SHP77 treated with DMSO at 0.1 percent for 48 hours (cell line): ENCODE measurements at places on chromosomes 3 and 15.

DNA sequence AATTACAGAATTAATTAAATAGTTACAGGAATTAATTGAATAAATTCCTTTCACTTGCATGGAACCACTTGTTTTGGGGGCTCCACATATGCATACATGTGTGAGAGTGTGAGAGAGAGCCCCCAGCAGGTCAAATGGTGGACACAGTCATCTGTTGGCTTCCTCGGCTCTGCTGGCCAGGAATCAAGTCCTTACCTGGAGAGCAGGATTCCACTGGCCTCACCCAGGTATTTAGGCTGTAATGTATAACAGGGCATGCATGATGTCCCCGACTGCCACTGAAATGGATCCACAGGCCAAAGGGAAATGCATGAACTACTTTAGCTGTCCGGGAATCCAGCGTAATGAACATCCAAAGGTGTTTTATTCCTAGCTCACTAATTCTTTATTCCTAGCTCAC is 139.7 kb upstream of the SMAD3 start:
- no peak for DNase-seq

DNA sequence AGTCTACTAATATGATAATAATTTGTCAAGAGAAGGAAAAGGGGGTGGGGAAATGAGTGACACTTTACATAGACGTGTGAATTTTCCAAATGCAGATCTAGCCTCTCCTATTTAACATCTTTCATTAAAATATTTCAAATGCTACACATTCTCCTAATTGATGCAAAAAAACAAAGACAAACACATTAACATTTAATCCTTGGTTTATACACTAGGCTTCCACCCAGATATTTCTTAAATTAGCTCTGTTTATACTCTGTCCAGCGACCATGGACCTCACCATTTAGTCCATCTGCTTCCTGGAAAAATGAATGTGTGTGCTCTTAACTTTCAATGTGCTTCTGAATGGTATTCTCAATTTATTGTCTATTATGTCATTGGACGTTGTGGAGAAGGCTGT is 409.9 kb downstream of the LSAMP start:
- DNase-seq, result no peak

GRCh38 chr3:82783194-82783593 is 1021.7 kb upstream of the GBE1 start:
- DNase-seq, result no peak

GRCh38 chr3:97291901-97292300 is 472.7 kb upstream of the ARL6 start:
- DNase-seq, result peak; percentile 89

DNA sequence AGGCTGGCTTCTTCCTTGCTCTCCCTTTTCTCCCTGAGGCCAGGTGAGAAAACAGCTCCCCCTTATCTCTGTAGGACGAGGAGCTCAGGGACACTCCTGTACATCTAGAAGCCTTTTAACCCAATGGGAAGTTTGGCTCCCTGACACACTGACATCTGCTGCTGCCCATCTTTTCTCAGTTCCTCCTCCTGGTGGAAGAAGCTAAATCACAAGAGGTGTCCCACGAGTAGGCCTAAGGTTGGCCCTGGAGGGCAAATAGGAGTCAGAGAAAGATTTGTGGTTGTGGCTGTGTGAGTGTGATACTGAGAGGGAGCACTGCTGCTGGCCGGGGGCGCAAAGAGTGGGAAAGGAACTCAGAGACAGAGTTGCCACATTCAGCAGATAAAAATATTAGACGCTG is 49.5 kb downstream of the ARHGAP31 start:
- DNase-seq, result no peak

DNA sequence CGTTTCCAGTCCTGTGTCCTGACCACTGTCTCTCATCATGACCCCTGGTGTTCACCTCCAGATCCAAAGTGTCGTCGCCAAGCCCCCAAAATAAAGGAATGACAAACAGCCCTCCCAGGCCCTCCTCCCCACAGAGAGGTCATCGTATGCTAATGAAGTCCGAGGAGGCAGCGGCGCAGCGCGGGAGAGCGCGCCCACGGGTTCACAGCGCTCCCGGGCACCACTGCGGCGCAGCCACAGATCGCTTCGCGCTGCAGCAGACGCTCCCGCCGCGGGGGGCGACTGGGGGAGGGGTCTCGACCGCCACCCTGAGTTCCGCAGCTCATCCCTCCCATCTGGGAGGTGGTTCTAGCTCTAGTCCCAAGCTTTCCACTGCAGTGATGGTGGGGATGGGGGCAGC is 1.3 kb downstream of the DGKG start:
- DNase-seq, result no peak

GRCh38 chr15:60975218-60975617 is 253.9 kb downstream of the RORA start:
- no peak for DNase-seq

- DNase-seq, result no peak
These were observed 210.2 kb downstream of the XXYLT1 start for GRCh38 chr3:195060531-195061291.

- no peak for DNase-seq
These were observed 300.6 kb downstream of the VPS13C start for GRCh38 chr15:61759639-61760038.

- DNase-seq, result no peak
These were observed 44.0 kb downstream of the IDH2 start for GRCh38 chr15:90058308-90058707.

DNA sequence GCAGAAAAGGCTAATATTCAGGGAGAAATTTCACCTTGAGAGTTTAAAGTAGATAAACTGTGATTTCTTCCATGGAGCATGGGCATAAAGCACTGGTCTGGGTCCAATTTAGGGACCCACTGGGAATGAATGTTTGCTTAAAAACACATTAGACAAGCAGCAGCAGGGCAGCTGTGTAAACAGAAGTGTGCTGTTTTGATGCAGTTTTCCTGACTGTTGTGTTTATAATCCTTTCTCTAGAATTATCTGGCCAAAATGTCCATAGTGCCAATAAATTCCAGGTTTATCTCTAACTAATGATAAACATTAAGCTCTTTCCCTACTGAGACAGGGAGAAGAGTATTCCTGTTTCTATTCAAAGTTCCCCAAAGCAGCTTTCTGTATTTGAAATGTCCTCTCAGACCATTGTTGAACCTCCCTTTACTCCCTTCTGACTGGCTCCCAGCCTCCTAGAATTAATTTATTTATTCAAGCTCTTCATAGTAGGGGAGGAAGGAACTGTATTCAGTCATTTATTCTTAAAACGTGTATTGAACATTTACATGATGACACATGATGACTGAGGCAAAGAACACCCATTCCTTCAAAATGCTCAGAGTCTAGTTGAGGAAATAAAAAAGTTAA is 7.0 kb upstream of the TM4SF18 start:
- DNase-seq, result peak; percentile 97

- no peak for DNase-seq
These were observed 107.5 kb upstream of the CHRM5 start for GRCh38 chr15:33860754-33861153.

DNA sequence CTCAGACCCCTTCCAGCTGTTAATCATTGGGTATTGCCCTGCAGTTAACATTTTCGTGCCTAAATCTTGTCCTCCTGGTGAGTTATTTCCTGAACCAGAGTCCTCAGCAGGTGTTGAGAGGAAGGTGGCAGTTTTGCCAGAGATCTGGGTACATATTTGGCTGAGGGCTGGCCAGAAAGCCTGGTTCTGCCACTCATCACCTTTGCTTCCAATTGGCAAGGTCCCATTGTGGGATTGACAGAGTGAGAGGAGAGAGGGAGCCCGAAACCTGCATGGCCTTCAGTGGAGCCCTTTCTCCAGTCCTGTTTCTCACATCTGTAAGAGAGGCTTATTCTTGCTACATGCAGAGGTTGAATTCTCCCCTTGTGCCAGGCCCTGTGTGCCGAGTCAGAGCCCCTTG is 8.9 kb upstream of the TKT start:
- DNase-seq, result no peak

DNA sequence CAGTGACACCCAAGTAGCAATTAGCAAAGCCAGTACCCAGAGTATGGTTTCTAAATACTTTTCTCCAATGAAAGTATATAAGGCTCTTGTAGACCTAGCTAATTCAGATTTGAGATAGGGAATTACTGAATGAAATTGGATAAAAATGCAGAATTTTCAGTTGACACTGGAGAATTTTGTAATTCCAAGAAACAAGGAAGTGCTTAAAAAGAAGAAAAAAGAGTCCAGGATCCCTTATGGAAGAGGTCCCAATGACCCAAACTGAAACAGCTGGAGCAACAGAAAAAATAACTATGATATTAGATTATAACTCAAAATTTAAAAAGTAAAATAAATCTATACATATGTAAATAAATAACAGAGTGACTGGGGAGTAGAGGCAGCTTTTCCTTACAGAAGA is 335.2 kb downstream of the C3orf38 start:
- no peak for DNase-seq

DNA sequence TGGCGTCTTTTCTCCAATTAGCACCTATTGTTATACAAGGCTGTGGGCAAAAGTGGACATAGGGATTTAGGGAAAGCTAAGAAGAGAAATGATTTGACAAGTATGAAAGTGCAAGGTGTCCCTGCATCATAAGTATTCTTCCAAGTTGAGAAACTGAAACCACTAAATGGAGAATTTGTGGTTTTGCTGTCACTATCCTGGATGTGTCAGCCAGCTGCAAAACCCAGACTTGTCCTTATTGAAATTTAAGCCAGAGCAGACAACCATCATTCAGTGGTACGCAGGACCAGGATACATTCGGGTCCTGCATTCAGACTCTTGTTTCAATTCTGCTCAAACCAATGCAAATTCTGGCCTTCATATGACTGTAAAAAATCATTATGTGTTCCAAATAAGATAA is 384.8 kb upstream of the TGFBR2 start:
- no peak for DNase-seq

DNA sequence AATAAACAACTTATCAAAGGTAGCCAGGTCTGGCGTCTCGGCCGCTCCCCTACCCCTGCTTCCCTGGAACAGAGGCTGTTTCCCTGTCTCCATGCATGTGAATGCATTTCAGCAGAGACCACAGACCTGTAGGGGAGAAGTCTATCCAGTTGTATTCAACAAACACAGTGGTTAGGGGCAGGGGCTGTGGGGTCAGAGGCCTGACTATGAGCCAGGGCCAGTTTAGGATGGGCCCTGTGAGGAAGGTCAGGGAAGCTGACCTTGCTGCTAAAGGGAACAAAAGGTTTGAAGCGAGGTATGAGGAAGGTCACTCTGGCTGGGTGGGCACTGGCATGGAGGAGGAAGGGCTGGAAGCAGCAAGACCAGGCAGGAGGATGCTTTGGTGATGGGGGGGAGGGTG is 184.6 kb downstream of the XXYLT1 start:
- DNase-seq, result no peak

GRCh38 chr15:82933576-82933975 is 18.9 kb downstream of the HOMER2 start:
- DNase-seq, result no peak

DNA sequence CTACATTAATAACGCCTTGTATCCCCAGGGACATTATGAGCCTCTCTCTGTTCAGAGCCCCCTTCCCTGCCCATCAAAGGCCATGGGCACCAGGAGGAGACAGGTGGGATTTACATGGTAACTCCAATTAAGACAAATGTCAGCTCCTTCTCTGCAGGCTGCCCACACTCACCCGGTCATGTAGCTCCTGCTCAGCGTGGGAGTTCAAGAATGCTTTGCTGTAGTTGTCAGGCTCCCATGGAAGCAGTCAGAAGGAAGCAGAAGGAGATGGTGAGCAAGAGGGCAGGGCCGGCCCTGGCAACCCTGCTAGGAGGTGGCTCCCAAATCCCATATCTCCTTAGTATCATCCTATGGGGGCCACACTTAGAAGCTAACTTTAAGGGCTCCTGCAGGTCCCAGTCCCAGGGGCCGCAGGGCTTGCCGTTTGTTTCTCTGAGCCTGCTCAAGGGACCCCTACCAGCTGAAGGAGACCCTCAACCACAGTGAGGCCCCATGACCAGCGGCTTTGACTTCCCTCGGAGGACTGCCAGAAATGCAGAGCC is 218.4 kb upstream of the TLE3 start:
- no peak for DNase-seq

GRCh38 chr3:113193288-113193687 is 18.1 kb upstream of the BOC start:
- no peak for DNase-seq

DNA sequence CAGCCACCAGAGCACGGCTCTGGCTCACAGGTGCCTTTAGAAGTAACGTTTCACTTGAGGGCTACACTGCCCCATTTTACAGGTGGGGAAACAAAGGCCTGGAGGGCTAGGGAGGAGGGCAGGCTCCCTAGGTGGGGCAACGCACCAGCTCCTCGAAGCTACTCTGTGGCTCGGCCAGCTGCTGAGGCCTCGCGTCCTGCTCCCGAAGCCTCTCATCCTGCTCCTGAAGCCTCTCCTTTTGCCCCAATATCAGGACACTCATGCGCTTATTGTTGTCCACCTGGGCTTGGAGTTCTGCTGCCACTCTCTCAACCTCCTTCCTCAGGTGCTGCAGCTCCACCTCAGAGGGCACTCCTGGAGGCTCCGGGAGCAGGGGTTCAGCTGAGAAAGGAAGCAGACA is 28.2 kb upstream of the OR4F6 start:
- no peak for DNase-seq

DNA sequence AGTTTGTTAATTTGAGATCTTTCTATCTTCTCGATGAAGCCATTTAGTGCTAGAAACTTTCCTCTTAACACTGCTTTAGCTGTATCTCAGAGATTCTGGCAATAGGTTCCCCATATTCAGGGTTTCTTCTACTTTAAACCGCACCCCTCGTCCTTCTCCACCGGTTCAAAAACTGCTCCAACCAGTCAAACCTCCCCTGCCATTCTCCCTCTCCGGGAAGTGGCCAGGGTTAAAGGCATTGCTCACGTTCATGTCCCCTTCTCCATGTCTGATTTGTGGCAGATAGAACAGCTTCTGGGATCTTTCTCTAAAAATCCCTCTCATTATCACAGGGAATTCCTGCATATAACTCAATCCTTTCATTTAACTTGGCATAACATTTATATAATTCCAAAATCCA is 14.4 kb downstream of the ALDH1L1 start:
- no peak for DNase-seq

- no peak for DNase-seq
These were observed 114.5 kb upstream of the SPATA16 start for GRCh38 chr3:173255555-173255954.

- DNase-seq, result no peak
These were observed 54.5 kb upstream of the FNDC3B start for GRCh38 chr3:171984883-171985282.

DNA sequence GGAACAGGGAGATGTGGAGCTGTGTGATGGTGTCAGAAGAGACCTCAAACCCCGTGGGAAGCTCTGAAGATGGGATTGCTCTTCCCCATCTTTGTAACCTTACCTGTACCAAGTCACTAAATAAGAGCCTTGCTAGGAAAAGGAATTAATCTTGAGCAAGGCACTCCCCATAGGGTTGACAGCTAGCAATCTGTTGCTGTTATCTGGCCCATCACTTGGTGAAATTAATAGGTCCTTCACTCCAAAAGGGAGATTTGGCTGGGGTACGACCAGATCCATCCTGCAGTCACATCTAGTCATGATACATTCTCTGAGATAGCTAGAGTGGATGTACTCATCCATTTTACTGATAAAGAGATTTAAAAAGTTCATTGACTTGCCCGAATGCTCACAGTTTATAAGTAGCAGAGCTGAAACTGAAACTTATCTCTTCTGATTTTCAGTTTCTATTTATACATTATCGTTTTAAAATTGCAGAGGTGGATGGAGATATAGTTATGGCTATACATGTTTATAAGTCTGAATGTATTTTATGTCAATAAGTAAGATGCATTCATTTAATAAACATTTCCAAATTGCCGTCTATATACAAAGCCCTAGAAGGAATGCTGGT is 299.1 kb upstream of the MCTP2 start:
- DNase-seq, result no peak
